ENCODE measurements at places on chromosomes 3 and 15.

GRCh38 chr3:60424942-60425341 is 826.3 kb downstream of the FHIT start:
- no peak for DNase-seq

DNA sequence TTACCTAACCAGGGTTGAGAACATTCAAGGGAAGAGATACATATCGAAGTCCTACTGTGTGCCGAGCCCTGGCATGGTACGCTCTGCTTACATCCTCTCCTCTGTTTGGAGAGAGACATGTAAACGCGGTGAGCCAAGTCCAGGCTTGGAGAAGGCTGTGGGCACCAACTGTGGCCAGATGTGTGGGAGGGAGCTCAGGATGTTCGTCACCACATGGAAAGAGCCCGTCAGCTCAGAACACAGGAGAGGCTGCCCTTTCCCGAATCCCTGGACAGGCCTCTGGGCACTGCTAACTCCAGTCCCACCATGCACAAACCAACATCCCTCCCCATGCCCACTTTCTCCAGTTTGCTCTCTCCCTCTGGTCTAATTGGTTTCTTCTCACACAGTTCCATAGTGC is 43.0 kb downstream of the MESD start:
- no peak for DNase-seq

DNA sequence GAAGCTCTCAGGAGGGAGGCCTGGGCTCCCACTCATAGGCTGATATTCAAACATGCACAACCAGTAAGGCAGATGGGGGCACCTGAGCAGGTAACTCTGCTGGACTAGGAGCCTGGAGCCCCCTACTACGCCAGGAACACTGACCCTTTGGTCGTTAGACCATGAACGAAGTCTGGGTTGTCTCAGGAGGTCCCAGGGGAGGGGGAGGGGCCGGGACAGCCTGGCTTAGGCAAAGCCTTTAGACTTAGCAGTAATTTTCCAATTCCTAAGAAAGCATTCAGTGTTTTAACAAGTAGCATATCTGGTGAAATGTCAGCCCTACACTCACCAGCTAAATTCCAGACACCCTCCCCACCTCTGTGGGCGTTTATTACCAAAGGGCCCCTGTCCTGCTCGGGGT is 67.4 kb upstream of the ST8SIA2 start:
- DNase-seq, result no peak

GRCh38 chr3:8442993-8443650 is 58.5 kb upstream of the LMCD1 start:
- DNase-seq, result no peak

- no peak for DNase-seq
Observed at GRCh38 chr15:59444980-59445545, 7.1 kb downstream of the FAM81A start.

DNA sequence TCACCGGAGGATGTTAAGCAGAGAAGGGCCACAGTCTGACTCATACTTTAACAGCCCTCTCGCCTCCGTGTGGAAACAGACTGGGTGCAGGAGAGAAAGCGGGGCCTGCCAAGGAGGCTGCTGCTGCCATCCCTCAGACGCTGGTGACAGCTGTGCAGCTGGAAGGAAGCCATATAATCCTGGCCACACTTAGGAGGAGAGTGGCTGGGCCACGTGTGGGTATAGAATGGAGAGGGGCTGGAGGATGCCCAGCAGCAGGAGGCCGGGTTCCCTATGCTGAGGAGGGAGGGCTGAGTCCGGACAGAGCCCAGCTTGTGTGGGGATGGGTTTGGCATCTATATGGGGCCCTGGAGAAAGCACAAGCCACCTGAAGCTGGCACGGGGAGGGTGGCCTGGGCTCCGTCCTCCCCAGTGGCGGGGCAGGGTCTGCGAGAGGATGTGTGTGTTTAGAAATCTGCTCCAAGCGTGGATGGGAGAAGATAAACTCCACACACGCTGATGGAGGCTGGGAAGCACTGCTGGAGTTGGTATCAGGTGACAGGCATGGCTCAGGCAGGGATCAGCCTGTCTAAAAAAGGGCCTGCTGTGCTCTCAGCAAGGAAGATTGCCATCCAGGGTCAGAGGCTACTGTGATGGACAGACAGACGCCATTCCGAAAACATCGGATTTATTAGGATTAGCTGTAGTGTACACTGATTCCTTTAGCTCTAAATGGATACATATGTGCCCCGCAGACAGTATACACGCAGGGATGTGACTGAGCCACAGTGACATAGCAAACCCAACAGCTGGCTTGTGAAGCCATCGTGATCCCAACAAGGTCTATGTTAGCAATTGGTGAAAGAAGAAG is 15.9 kb downstream of the ABTB1 start:
- no peak for DNase-seq

- DNase-seq, result no peak
Observed at GRCh38 chr3:119011528-119011927, 23.1 kb downstream of the IGSF11 start.

DNA sequence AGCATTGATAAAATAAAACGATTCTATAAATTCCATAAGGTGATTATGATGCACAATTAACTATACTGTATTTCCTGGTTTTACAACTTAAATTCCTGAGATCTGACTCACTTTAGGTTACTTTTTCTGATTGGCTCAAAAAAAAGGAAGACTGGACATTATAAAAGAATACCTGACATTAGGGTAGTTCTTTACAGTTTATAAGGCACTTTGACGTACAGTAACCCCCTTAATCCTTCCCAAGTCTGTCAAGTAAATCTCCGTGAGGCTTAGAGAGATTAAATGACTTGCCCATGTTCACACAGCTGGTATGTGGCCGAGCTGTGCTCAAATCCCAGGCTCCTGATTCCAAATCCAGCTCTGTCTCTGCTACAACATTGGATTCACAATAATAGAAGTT is 1.0 kb upstream of the SLTM start:
- DNase-seq, result no peak

- DNase-seq, result no peak
Observed at GRCh38 chr3:13688034-13688433, 139.1 kb downstream of the FBLN2 start.

GRCh38 chr3:134998158-134998557 is 203.1 kb downstream of the EPHB1 start:
- no peak for DNase-seq
